ENCODE measurements at places on chromosomes 4 and X.

GRCh38 chr4:48504026-48504330 lies 13.9 kb downstream of the ZAR1 start:
- DNase-seq, result no peak

- no peak for DNase-seq
Observed at GRCh38 chrX:34218063-34218462, 85.9 kb upstream of the FAM47A start.

GRCh38 chrX:132378281-132378680 lies 110.6 kb downstream of the MBNL3 start:
- no peak for DNase-seq

GRCh38 chr4:17635056-17635455 lies 20.6 kb downstream of the MED28 start:
- no peak for DNase-seq

- peak; percentile 12 for DNase-seq
Observed at GRCh38 chr4:123747016-123747415, 350.4 kb downstream of the SPRY1 start.
